ENCODE measurements at places on chromosomes 11 and 22. TPM values are rescaled to one million over a fixed set of nuclear protein-coding genes. Genes with fewer than 3 reads are reported as not detected.
A peak's percentile ranks its signal among the peaks of the same experiment; 100 is the strongest.

DNA sequence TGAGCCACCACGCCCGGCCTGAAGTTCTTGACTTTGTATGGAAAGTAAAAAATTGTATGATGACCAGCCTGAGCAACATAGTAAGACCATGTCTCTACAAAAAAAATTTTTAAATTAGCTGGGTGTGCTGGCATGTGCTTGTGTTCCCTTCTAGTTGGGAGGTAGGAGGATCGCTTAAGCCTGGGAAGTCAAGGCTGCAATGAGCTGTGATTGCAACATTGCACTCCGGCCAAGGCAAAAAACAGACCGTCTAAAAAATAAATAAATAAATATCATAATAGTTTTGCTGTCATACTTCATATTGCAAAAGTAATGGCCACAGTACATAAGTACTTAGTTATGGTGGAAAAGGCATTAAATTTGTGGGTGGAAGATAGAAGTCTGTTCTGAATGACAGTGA, 3.4 kb downstream of the AGBL2 start:
- DNase-seq = no peak

- DNase-seq = no peak
These were observed 5.2 kb upstream of the OR52A1 start for GRCh38 chr11:5159806-5160205.

DNA sequence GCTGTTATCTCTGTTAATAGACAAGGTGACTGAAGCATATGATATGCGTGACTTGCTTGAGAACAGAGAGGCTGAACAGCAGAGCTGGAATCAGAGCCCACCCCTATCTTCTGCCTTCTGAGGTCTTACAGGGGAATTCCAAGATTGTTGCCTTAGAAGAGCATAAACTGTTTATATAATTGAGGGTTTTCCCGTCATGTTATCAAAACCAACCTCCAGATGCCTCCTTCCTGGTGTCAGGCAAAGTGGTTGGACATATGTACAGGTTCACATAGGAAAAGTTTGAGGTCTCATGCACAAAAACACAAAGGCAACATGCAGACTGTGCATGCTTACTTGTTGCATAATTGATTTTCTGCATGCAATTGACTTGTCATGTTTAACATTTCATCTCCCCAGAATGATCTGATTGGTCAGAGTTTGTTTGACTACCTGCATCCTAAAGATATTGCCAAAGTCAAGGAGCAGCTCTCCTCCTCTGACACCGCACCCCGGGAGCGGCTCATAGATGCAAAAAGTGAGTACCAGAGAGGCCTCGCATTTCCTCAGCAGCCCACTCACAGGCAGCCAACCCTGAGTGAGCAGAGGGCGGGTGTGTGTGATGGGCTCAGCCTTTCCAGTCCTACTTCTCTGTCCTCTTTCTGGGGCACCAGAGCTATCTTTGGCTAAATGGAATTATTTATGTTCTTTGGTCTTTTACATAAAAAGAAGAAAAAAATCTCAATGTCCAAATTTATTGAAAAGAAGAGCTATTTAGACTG, 88.9 kb downstream of the BMAL1 start:
- DNase-seq = no peak

DNA sequence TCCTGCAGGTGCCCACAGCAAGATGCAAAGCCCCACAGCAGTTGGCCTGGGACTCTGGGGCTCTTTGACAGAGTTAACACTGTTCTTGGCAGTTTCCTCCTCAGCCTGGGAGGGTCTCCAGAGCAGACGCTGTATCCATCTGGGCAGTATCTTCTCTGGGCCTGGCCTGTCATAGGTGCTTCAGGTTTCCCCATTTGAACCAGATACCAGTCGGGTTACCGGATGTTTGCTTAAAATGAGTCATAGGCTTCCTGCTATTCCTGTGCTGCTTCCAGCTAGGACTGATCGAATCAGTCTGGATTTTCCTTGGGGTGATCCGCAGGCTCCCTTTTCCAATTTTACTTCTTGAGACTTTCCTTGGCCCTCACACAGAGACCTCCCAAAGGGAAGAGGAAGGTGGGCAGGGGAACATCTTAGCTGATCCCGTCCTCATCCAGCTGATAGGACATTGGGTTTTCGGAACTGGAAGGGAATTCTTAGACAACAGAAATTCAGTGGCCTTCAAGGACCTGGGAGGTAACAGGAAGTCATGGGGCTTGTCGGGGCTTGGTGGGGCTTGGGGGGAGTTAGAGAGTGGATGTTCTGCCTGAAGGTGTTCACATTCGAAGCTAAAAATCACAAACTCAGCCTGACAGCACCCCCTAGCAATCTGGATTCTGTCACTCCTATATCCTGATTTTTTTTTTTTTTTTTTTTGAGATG, 2.4 kb upstream of the RANGAP1 start:
- peak; percentile 59 for DNase-seq

DNA sequence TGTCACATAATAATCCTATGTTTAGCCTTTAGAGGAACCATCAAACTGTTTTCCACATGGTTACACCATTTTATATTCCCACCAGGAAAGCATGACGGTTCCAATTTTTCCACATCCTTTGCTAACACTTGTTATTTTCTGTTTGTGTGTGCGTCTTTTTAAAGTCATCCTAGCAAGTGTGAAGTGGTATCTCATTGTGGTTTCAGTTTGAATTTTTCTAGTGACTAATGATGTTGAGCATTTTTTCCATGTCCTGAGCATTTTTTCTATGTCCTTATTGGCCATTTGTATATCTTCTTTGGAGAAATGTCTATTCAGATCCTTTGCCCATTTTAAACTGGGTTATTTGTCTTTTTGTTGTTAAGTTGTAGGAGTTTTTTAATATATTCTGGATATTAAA, 53.7 kb upstream of the DEPDC7 start:
- no peak for DNase-seq

- DNase-seq = no peak
These were observed 1.9 kb downstream of the MS4A10 start for GRCh38 chr11:60786811-60787567.

DNA sequence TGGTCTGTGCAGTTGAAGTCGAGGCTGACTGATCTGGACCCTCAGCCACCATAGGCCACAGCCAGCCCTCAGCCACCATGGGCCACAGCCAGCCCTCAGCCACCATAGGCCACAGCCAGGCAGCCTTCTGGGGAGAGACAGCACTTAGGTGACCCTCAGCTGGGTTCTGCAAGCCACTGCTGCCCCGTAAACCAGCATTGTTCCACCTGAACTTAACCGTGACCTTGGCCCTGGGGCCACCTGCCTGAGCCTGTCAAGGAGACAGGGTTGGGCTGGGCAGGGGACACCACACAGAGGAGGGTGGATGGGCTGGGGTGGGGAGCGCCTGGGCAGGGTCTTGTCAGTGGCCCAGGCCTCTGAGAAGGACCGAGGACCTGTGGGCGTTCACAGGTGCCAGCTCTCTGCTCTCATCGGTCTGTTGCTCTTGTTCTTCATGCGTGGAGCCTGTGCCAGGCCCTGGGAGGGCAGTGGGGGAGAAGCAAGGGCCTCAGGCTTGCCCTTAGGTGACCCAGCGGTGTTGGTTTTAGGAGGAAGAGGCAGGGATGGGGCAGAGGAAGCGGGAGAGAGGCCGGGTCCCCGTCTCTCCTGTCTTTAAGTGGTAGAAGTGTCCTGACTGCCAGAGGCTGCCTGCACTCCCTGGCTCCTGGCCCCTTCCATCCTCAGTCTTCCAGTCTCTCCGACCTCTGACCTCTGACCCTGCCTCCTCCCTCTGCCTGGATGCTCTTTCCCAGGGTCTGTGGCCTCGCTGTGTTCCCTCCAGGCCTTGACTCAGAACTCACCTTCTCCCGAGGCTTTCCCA, 36.9 kb downstream of the GRAMD4 start:
- DNase-seq = no peak

DNA sequence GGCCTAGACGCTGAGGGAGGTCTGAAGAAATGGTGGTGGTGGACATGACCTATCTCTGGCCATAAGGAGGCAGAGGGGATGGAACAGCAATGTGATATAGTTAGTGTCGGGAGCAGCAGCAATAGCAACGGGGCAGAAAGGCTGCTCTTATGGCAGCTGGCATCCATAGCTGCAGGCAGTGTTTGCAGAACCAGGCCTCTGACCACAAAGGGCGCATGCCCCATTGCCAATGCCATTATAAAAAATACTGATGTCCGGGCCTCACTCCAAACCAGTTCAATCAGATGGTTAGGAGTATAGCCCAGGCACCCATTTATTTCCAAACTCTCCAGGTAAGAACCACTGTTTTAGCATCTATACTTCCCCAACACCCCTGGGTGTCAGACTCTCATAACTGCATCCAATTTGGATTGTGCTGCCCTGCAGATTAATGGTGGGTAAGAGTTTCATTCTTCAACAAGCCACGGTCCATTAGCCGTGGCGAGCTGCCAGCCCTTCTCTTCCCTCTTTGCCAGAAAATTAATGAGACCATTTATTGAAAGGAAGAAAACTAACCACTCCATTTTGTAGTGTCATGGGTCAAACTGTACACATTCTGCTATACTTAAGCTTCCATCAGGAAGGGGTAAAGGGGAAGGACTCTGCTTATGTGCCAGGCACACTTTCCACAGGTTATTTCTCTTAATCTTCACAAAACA, 72.8 kb upstream of the SPON1 start:
- DNase-seq = no peak

DNA sequence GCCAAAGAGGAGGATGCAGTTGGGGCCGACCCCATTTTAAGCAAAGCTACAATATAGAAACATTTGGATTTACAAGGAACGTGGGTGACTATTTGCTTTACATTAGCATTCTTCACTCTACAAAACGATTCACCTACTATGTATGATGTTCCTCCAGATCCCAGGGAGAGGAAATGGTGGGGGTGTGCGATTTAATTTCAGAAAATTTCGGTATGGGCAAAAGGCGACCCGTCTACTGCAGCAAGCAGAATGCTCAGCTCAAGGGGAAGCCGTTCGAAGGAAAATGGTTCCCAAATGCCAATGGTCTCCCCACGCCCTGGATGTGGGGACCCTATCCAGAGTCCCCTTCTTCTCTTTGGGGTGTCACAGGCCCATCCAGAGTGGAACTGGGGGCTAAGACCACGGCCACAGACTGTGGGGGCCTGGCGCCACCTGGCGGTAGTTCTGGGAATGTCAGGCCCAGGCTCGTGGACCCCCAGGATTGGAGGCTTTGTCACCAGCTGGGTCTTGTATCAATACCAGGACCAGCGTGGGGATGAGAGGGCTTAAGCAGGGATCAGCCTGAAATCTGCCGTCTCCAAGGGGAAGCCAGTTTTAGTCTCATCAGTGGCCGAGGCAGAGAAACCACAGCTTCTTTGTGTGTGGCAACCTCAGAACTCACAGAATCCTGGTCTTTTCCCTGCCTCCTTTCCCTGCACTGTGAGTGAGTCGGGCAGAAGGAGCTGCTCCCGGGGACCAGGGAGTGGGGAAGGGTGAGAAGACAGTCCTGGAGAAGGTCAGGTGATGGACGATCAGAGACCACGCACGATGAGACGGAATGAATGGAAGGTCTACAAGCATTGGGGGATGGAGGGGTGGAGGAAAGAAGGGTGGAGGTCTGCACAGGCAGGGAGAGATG, 8.4 kb downstream of the LRRC10B start:
- DNase-seq = peak; percentile 57

- DNase-seq = no peak
These were observed 1.6 kb upstream of the HEPACAM start for GRCh38 chr11:124937336-124937935.

GRCh38 chr11:33387581-33387980, 130.4 kb downstream of the HIPK3 start:
- no peak for DNase-seq

The KRTAP5-1 gene
- total RNA-seq = not detected

The CDC42BPG gene
- 33.0 TPM for total RNA-seq

The GGTLC2 gene
- total RNA-seq = not detected

The PARVG gene
- total RNA-seq = not detected

The AASDHPPT gene
- 30.7 TPM for total RNA-seq
